ENCODE measurements at places on chromosomes 7 and 10.

DNA sequence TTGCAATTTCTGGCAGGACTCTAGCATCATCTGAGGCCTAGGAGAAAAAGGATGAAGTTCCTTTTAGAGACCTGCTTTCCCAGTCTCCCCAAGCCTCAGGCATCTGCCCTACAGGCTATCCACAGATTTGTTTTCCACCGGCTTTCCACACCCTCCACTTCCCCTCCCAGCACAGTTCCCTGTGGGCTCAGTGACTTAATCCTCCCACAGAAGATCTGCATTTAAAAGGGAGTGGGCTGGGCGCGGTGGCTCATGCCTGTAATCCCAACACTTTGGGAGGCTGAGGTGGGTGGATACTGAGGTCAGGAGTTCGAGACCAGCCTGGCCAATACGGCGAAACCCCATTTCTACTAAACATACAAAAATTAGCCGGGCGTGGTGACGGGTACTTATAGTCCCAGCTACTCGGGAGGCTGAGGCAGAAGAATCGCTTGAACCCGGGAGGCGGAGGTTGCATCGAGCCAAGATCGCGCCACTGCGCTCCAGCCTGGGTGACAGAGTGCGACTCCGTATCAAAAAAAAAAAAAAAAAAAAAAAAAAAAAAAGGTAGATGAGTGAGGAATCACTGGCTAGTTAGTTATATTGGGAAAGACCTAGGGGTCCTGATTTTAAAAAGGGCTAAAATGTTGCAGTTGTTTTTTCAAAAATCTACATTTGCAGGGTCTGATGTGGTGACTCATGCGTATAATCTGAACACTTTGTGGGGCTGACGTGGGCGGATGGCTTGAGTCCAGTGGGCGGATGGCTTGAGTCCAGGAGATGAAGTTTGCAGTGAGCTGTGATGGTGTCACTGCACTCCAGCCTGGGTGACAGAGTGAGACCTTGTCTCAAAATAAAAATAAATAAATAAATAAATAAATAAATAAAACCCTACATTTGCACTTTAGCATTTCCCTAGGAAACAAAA is 119.5 kb downstream of the BAMBI start:
- no peak for DNase-seq

GRCh38 chr10:120459185-120459584 is 2.2 kb downstream of the PLPP4 start:
- DNase-seq, result peak; percentile 30

GRCh38 chr10:76040107-76040829 is 608.8 kb downstream of the LRMDA start:
- no peak for DNase-seq

GRCh38 chr7:134826105-134826504 is 46.7 kb downstream of the CALD1 start:
- DNase-seq, result no peak

GRCh38 chr7:157687845-157688532 is 351.2 kb downstream of the DNAJB6 start:
- DNase-seq, result no peak

DNA sequence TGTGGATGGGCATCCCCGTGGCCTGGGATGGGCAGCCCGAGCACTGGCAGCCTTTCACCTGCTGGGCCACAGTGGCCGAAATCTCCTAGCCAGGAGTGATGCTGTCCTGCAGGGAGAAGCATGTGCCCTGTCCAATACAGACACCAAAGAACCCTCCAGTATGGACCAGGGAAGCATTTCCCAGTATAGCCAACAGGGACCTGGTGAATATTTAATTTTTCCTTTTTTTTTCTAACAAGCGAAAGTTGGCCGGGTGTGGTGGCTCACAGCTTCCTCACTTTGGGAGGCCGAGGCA is 11.0 kb downstream of the IMPDH1 start:
- DNase-seq, result no peak

- no peak for DNase-seq
Observed at GRCh38 chr7:65980478-65981250, 1.3 kb downstream of the GUSB start.

Measured in putamen (tissue), 1 donor.